ENCODE measurements at places on chromosomes 1 and 21.

GRCh38 chr1:215192306-215192705 lies 109.8 kb downstream of the KCNK2 start:
- no peak for DNase-seq

DNA sequence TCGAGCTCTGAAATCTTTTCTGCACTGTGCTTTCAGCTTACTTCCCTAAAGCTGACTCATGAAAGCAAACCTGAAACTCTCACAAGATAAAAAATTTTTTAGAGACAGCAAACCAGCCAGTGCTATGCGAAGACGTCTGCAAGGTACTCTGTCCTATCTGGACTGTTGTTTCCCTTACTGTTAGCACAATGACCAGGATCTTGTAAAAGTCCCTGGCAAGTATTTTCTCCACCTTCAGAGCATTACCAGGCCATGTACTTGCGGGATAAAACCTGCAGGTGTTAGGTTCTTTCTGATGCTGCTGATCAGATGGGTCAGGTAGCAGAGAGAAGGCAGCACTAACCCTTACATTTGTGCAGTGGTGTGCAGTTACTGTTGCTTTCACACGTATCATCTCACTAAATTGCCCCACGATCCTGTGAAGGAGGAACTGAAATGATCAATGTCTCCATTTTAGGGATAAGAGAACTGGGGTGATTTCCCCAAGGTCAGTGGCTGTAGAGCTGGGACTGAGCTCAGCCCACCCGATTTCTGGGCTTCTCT lies 56.6 kb downstream of the PLXNA2 start:
- DNase-seq: no peak

- no peak for DNase-seq
Measured at GRCh38 chr1:109740615-109741373, at the start of gene GSTM3. Gene GSTM3 (minus strand): TSS chr1:109741038. CDS start chr1:109740287, 751 bp downstream.

DNA sequence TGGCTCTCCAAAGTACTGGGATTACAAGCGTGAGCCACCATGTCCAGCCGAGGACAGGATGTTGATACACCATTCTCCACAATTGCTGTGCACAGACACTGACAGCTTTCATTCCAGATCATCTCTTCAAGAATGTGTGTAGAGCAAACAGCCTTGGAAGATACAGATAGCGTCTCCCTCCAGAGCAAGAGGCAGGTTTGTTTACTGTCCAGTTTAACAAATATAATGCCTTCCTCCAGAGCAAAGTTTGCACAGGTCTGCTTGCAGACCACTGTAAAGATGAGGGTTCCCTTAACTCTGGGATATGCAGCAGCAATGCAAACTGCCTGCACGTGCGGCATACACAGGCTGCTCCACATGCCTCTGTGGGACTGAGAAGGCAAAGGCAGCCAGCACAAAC lies 4.6 kb downstream of the TMPRSS3 start:
- no peak for DNase-seq

- no peak for DNase-seq
Measured at GRCh38 chr1:64775113-64775512, 30.2 kb downstream of the RAVER2 start.

- DNase-seq: no peak
Measured at GRCh38 chr1:32066489-32066873, 6.3 kb upstream of the TMEM39B start.

Measured in stimulated activated CD8-positive, alpha-beta memory T cell treated with anti-CD3 and anti-CD28 coated beads, Interleukin-4, amount 100 ng/mL, for 4 hours (primary cell).